ENCODE measurements at places on chromosomes 5 and 9. TPM values are rescaled to one million over a fixed set of nuclear protein-coding genes. Genes with fewer than 3 reads are reported as not detected.

The TAF11L6 gene
- total RNA-seq: not detected

The DNAI1 gene
- total RNA-seq: not detected

The CAVIN4 gene
- total RNA-seq: 1.6 TPM

The LECT2 gene
- not detected for total RNA-seq

The PRDM9 gene
- total RNA-seq: not detected

The ZDHHC11B gene
- total RNA-seq: not detected

The ICE1 gene
- total RNA-seq: 44.5 TPM

The PCDHA2 gene
- total RNA-seq: not detected

The RIMOC1 gene
- 15.0 TPM for total RNA-seq

The SLC36A2 gene
- not detected for total RNA-seq

The GRPEL2 gene
- 33.0 TPM for total RNA-seq

The MAST4 gene
- total RNA-seq: 83.3 TPM

The P4HA2 gene
- total RNA-seq: 42.8 TPM

The DBN1 gene
- 291 TPM for total RNA-seq

Measured in vein endothelial cell (primary cell).